ENCODE measurements at places on chromosomes 1 and 21.

DNA sequence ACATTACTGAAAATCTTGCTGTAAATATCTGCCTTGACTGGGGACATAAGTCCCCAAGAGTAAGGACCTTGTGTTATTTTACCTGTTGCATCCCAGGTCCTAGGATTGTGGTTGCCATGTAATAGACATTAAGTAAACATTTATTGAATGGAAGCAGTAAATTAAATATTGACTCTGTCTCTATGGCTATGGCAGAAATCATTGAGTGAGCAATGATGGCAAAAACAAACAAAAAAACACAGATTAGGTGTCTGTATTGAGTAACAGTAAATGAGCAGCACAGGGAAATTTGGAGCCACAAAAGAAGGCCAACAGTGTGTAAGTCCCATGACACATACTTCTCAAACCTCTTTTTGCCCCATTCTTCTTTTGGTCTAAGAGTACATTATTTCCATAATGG lies 240.4 kb downstream of the NFIA start:
- no peak for DNase-seq

DNA sequence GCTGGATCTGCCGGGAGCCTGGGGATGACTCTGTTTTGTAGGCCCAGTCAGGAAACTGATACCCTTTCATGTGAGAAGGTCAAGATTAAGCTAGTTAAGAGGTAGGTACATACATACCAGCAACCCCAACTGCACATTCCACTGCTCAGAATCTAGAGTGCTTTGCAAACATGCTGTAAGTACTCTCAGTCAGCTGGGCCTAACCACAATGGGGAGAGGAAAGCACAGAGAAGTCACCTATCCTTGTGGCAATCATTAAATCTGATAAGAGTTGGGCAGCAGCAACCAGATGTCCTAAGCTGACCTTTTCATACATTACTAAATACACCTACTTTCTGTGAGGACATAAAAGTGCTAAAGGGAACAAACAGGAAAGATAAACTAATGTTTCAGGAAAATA lies 2.5 kb downstream of the ETV3 start:
- no peak for DNase-seq

- DNase-seq, result no peak
These were observed 496.9 kb downstream of the NEGR1 start for GRCh38 chr1:71785450-71785849.

DNA sequence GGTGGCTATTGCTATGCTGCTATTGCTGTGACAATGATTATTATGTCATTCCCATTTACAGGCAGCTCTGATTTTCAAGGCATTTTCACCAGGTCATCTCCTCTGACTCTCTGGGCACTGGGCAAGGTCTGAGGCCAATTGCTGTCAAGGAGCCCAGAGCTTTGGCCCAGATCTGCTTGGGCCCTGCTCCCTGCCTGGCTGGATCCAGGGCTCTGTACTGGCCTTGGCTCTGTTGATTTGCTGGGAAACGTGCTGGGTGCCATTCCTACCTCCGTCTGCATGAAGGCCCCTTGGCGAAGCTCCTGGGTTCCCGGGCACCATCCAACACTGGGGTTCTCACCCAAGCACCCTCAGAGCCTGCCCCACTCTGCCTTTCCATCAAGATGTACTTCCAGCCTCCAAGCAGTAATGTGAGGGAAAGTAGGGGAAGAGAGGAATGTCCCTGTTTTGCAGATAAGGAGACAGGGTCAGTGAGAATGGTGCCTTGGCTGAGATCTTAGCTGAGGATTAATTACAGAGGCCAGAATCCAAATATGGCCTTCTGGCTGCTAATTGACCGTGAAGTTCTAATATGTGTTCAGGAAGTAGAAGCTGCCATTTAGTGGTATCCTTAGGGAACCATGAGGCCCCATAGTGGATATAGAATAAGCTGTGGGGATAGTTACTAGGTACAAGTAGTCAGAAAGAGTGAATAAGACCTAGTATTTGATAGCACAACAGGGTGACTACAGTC lies 63.9 kb downstream of the HTR6 start:
- no peak for DNase-seq

- no peak for DNase-seq
These were observed 19.6 kb downstream of the SSR2 start for GRCh38 chr1:156001021-156001661.

- DNase-seq, result peak; percentile 92
These were observed 125.9 kb downstream of the RHOU start for GRCh38 chr1:228860911-228861831.
